Caki2 (cell line): ENCODE measurements at places on chromosomes 16 and 17.

GRCh38 chr16:65660390-65660789 is 538.5 kb upstream of the CDH11 start:
- no peak for DNase-seq

GRCh38 chr17:79233916-79234551 is 159.4 kb downstream of the ENGASE start:
- no peak for DNase-seq

GRCh38 chr17:1217089-1217385 is 37.3 kb upstream of the ABR start:
- DNase-seq: no peak

GRCh38 chr17:75834928-75835653 is 9.1 kb downstream of the UNC13D start:
- DNase-seq: no peak

GRCh38 chr16:85621698-85622428 is 8.7 kb downstream of the GSE1 start:
- no peak for DNase-seq

GRCh38 chr17:45641541-45641940 is 142.6 kb upstream of the CRHR1 start:
- DNase-seq: peak; percentile 10

- DNase-seq: no peak
Observed at GRCh38 chr16:54931120-54932014, 702 bp downstream of the IRX5 start.

GRCh38 chr17:31297090-31297489 is at the start of gene OMG:
TSS of gene OMG (minus strand) at chr17:31297239. CDS start at chr17:31296331, 908 bp downstream.
- DNase-seq: no peak

GRCh38 chr17:39949028-39949427 is 13.8 kb upstream of the GSDMA start:
- DNase-seq: no peak
